Germinal center (tissue), 1 donor: ENCODE measurements at places on chromosomes 12 and 14.

- no peak for DNase-seq
Observed at GRCh38 chr12:16282978-16283377, 5.5 kb upstream of the SLC15A5 start.

- DNase-seq = no peak
Observed at GRCh38 chr14:98932431-98933325, 339.3 kb downstream of the BCL11B start.

- DNase-seq = no peak
Observed at GRCh38 chr12:93857991-93858447, 180.8 kb downstream of the CRADD start.

GRCh38 chr14:91350813-91351511, 66.7 kb downstream of the CCDC88C start:
- DNase-seq = peak; percentile 66

DNA sequence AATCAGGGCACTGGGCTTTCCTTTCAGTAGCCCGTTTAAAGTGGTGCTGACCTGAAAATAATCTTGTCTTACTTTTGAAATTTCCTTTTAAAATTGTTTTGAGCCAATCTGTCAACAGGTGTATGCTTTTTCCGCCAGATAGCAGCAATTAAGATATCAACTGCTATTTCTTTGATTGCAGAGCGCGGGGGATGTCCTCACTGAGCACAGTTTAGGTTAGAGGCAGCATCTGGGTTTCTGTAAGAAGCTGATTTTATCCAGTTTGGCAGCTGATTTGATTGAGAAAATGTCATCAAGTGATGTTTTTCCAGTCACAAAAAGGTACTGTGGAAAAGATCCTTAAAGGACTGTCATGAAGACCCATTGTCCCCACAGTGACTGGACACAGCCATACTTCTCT, 371.8 kb downstream of the ADAMTS20 start:
- no peak for DNase-seq

GRCh38 chr14:38208618-38209562, 1.2 kb downstream of the SSTR1 start:
- peak; percentile 13 for DNase-seq

GRCh38 chr14:48805315-48805714, 780.9 kb downstream of the RPS29 start:
- no peak for DNase-seq

DNA sequence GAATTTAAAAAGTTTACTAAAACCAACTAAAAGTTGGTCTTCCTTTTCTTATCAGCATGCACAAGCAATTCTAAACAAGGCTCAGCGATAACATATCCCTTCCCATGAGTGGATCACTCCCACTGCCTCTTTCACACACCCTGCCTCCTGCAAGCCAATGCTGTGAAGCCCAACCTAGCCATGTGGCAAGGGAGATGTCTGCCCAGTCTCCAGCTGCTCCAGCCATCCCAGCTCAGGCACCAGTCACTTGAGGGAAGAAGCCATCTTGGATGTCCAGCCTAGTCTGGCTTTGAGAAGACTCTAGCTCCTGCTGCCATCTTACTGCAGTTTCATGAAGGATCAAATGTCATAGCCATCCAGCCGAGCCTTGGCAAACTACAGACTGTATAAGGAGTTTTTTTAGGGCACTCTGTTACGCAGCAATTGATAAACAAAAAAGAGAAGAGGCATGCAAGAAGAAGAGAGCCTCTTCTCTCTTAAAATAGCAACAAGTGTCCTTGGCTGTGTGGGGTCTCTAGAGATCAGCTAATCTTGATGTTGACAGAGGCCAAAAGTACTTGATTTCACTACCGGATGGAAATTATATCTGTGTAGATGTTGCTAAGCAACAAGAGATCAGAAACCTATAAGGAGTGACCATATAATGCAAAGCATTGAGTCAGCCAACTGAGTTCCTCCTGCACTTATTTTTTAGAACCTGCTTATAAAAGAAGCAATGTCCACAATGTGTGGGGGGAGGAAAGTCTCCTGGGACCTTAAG, 108.9 kb downstream of the PTCSC3 start:
- DNase-seq = no peak

DNA sequence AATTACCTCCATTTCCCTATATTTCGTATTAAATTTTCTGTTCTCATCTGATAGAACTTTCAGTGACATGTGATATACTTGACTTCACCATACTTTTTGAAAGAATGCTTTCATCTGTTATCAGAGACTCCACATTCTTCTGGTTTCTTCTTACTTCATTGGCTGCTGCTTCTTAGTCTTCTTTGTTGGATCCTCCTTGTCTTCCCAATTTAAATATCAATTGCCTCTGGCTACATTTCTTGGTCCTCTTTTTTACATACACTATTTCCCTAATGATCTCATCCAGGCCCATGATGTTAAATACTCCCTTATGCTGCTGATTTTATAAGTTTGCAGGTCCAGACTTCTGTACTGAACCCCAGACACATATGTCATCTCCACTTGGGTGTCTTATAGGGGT, 22.0 kb downstream of the OR5AU1 start:
- DNase-seq = no peak

DNA sequence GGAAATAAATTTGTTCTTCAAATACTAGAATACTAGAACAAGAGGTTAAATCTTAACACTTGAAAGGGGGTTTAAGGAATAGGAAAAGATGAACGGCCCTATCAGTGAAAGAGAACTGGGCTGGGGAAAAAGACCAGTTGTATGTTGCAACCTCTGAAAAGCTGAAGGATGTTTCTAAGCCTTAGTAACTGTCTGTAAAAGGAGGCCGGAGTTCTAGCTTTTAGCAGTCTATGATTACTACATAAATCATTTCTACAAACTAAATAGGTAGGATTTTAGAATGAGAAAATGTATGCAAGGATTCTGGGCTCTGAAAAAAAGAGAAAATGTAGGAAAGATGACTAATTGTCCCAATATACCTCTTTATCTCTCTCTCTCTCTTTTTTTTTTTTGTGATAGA, 4.9 kb downstream of the CERS5 start:
- DNase-seq = no peak

DNA sequence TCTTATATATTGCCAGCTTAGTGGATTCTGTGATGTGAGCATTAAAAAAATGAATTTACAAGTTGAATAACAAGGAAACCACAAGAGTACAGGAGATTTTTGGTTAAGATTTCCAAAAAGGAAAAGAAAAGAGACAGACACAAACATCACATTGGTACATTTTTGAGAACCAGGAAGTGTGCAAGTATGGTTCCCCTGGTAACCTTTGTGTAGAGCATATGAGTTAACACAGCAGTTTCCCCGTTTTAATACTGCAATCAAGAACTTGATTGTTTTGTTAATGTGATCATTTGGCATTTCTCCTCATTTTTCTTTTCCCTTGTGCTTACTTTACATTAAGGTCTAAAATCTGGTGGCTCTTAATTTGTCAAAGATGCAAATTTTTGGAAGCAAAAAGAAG, 490.4 kb upstream of the ATP2B1 start:
- DNase-seq = no peak

- DNase-seq = no peak
Observed at GRCh38 chr12:42593874-42594273, 4.3 kb upstream of the PRICKLE1 start.

GRCh38 chr14:22282949-22283348, 306.1 kb downstream of the DAD1 start:
- peak; percentile 5 for DNase-seq

GRCh38 chr14:102691763-102692162, 85.5 kb upstream of the TRAF3 start:
- no peak for DNase-seq

- DNase-seq = no peak
Observed at GRCh38 chr12:117441751-117442150, 80.3 kb upstream of the NOS1 start.

DNA sequence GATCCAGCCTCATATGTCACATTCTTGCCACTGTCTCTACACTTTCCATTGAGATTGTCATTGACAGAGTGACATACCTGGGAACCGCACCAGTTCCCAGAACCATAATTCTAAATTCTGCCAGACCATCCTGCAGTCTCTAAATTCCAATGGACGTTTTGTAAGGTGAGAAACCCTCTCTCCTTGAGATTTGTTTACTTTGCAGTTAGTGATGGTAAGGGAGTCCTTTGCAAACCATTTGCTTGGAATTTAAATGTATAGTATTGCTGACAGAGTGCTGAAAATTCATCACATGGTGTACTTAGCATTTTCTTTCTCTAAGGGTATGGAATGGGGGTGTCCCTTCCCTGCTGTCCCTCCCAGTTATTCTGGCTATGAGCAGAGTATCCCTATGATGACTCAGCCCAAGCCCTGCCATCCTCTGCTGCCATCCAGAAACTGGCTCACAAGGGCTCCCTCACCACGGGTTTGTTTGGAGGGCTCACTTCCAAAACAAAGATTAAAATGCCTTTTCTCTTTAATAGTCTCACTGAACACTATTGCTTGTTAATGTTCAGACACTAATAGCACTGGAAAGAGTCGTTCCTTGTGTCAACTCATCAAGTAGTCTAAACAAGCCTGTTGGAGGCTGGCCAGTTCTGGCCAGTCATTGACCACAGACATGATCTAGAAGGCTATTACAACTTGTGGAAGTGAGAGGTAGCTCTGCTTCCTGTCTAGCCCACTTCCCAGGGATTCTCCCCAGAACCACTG, 129.0 kb upstream of the HMGA2 start:
- no peak for DNase-seq

- DNase-seq = no peak
Observed at GRCh38 chr14:53006931-53007562, 56.2 kb upstream of the FERMT2 start.

- DNase-seq = no peak
Observed at GRCh38 chr14:75260025-75260763, 18.4 kb upstream of the FOS start.

DNA sequence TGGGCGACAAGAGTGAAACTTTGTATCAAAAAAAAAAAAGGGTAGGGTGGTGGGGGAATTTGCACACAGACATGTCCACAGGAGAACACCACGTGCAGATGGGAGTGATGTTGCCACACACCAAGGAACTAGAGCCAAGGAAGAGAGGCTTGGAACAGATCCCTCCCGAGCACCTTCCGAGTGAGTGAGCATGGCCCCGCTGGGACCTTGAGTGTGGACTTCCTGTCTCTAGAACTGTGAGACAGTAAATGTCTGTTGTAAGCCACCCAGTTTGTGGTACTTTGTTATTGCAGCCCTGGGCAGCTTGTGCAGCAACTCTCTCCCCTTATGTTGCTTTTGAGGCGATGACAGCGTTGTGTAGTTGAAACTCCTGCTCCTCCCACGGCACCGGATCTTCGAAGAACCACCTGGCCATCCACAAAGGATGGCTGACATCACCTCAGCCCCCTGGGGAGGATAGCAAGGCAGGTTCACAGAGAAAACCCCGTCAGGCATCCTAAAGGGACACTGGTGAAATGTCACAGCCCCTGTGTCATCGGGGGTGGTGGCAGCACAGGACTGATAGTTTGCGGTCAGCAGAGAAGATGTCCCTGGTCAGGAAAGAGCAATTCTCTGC, 54.7 kb upstream of the PLEKHG3 start:
- no peak for DNase-seq

- DNase-seq = no peak
Observed at GRCh38 chr14:93010522-93011140, 87.7 kb downstream of the CHGA start.

DNA sequence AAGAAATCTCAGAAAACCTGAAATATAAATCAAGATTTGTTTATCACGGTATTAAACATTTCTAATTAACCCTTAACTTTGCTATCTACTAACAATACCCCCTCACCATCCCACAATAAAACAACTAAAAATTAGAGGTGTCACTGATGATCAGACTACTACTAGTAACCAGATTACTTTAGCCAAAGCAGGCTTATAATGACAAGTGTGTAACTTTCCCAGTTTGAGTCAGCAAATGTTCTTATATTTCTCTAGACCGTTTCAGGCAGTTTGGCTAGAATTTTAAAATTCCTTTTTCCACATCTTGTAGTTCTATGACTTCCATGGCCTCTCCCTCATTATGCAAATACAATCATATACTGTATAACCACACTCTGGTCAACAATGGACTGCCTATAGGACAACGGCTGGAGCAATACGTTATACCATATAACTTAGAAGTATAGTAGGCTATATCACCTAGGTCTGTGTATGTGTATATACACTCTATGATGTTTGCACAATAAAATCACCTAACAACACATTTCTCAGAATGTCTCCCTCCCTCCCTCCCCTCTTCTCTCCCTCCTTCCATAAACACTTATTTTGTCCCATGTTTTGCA, 102.1 kb downstream of the DENND5B start:
- DNase-seq = no peak

DNA sequence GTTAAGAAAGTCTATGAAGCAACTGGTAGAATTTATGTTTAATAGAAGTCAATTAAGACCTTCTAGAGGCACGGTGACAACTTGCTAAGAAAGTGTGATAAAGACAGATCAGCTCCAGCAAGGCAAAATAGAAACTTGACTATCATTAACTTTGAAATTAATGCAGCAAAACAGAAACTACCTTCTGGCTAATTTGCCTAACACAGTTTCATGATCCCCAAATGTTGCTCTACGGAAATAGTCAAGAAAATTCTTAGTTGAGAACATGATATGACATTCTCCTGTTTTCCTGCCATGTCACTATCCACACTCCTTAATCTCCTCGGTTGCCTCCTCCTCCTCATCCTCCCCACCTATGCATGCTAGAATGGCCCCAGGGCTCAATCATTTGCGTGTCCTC, 4.2 kb downstream of the DENND5B start:
- peak; percentile 32 for DNase-seq

DNA sequence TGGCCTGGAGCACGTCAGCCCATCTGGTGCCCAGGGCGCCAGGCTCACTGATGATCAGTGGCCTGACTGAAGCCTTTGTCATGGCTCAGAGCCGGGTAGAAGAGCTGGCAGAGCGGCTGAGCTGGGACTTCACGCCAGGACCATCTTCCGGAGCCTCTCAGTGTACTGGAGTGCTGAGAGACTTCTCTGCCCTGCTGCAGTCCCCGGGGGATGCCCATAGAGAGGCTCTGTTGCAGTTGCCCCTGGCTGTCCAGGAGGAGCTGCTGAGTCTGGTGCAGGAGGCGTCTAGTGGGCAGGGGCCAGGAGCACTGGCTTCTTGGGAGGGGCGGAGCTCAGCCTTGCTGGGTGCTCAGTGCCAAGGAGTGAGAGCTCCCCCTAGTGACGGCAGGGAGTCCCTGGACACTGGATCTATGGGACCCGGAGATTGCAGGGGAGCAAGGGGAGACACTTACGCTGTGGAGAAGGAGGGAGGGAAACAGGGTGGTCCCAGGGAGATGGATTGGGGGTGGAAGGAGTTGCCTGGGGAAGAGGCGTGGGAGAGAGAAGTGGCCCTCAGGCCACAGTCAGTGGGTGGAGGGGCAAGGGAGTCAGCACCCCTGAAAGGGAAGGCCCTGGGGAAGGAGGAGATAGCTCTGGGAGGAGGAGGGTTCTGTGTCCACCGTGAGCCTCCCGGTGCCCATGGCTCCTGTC, 2.0 kb downstream of the KHNYN start:
- DNase-seq = peak; percentile 90

DNA sequence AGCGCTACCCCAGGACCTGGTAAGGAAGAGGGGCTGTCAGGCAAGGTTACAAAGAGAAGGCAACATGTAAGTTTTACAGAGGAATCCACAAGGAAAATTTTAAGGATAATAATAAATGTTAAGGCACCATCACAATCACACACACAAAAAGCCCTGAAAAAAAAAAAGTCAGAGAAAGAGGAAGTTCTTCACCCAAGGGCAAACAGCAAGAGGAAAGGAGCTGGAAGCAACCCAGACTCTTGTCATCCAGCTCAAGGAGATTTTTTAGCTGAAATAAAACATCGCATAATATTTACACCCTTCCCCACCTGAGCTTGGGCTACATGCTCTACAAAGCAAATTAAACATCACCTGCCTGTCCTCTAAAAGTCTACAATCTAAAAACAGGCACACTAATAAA, 9.5 kb downstream of the SPTB start:
- DNase-seq = no peak

GRCh38 chr12:1646569-1647284, 17.7 kb downstream of the WNT5B start:
- no peak for DNase-seq

- no peak for DNase-seq
Observed at GRCh38 chr12:124213666-124214347, 81.1 kb upstream of the RFLNA start.
